ENCODE measurements at places on chromosomes 12 and 14.

DNA sequence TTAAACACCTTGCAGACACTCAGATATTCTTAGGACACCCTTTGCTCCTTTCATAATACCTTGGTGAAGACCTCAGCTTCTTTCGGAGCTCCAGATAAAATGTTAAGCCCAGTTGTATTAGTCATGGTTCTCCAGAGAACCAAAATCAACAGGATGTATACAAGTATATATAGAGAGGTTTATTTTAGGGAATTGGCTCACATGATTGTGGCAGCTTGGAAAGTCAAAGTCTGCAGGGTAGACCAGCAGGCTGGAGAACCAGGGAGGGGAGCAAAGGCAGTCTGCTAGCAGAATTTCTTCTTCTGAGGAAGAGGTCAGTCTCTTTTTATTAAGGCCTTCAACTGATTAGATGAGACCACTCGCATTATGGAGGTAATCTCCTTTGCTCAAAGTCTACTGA, 6.9 kb upstream of the IGF1 start:
- no peak for DNase-seq

- no peak for DNase-seq
Measured at GRCh38 chr12:27906658-27907473, 65.7 kb downstream of the PTHLH start.

DNA sequence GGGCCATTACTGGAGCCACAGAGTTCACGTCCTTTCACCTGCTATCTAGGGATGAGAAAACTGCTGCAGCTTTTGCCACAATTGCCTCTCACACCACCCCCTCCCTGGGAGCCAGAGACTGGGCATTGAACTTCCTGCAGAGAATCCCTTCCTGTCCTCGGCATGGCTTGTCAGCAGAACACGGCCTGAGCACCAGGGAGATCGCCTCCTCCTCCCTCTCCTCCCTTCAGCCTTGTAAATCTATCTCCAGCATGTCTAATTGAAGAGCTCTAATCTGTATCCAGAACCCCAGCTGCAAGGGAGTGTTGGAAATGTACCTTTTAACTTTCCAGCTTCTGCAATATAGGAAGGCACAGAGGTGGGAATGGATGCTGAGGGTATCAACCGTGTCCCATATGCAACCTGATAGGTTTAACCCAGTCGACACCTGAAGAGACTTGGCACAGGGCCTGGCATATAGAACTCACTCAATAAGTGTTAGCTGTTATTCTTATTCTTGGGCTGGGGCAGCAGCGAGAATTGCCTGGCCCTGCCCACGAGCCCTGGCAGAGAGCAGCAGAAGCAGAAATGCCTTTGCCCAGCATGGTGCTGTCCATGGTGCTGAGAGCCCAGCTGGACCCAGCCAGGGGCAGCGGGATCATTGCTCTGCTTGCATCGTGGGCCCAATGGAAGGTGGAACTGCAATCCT, 26.8 kb downstream of the TMEM63C start:
- DNase-seq: peak; percentile 19

DNA sequence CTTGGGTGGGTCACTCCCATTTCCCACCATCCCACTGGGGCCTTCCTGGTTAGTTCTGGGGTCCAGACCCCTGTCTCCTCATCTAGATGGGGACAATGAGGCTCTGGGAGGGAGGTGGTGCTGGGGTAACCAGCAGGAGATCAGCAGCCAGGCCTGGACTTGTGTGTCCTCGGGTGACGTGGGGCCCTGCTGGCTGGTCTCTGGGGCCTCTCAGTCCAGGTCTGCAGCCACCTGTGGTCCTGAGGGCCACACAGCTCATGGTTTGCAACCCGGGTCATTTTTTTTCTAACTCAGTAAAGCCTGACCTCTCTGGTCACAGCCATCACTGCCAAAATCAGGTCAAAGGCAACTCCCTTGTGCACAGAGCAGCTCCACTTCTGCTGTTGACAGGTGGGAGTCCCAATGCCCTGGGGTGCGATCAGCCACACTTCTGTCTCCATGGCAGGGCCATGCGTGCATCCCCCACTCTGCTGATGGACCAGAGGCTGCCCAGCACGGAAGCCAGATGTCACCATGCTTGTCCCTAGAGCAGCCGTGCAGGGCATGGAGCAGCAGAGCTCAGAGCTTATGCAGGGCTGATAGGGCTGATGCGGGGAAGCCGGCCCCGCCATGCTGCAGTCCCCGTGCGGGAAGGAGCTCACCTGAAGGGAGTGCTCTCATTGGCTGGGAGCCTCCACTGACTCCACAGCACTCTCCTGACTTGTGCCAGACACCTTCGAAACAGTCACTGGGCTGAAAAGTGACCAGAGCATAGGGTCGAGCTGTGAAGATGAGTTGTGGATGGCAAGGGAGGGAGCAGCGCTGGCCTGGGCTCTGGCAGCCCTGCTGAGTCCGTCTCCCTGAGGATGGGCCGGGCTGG, 250.9 kb downstream of the ADGRD1 start:
- no peak for DNase-seq

DNA sequence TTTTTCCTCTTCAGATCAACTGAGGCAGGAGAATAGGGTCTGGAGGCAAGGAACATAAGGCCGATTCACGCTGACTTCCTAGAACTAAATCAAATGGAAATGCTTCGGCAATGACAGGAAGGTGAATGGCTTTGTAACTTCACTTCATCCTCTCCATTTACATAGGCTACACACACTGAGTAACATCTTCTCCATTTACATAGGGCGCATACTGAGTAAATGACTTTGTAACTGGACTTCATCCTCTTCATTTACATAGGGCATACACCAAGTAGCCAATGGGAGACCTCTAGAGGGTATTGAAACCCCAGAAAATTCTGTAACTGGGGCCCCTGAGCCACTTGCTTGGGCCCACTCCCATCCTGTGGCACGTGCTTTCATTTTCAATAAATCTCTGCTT, 71.0 kb upstream of the CPSF6 start:
- no peak for DNase-seq

DNA sequence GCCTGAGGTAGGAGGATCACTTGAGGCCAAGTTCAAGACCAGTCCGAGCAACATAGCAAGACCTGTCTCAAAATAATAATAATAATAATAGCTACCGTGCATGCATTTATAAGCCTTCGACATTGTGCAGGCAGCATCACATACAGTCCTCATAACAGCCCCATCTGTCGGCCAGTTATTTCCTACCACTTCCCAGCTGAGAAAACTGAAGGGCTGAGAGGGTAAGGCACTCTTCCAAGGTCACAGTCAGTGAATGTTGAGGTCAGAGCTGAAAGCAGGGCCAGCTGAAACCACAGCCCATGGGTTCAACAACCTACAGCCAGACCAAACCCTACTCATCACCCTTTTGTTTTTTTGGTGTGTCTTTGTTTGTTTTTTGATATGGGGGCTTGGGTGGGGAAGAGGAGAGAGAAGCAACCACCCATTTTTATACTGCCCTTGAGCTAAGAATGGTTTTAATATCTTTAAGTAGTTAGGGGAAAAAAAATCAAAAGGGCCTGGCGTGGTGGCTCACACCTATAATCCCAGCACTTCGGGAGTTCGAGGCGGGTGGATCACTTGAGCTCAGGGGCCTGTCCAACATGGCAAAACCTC, 16.8 kb upstream of the ITPK1 start:
- no peak for DNase-seq

DNA sequence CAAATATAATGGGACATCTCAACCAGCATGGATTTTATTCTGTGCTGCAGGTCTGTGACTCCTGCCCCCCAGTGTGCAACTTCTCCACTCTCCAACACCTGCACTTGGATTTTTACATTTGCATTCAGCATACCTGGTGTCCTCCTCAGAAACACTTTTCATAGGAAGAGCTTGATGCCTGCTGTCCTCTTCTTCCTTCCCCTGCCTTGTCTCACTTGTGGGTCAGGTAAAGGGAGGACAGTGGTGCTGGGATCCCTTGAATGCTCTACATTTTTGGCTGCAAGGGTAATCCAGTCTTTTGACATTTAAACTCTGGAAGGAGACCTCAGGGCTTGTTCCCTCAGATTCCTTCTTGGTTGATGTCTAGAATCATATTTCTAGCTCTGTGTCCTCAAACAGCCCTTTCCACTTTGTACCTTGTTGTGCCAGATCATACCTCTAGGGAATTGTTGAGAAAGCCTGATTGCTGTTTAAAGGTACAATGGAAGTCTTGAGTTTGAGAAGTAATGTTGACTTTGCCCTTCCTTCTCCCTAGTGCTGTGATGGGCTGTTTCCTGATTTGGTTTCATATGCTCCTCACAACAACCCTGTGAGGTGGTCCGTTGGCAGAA, 12.6 kb downstream of the UBE3B start:
- DNase-seq: no peak

DNA sequence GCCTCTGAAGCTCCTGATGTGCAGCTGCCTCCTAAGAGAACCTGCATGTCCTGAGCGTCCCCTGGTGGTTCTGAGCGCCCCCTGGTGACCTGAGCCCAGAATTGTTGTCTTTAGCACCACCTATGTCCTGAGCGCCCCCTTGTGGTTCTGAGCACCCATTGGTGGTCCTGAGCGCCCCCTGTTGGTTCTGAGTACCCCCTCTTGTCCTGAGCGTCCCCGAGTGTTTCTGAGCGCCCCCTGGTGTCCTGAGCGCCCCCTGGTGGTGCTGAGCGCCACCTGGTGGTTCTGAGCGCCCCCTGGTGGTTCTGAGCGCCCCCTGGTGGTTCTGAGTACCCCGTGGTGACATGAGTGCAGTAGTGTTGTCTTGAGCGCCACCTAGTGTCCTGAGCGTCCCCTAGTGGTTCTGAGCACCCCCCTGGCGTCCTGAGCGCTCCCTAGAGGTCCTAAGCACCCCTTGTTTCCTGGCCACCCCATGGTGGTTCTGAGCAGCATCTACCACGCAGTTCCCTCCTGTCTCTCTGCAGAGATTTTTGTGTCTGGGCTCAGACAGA, 782.5 kb downstream of the TMEM121 start:
- peak; percentile 46 for DNase-seq

- DNase-seq: no peak
Measured at GRCh38 chr12:117028254-117028653, 71.0 kb downstream of the TESC start.

DNA sequence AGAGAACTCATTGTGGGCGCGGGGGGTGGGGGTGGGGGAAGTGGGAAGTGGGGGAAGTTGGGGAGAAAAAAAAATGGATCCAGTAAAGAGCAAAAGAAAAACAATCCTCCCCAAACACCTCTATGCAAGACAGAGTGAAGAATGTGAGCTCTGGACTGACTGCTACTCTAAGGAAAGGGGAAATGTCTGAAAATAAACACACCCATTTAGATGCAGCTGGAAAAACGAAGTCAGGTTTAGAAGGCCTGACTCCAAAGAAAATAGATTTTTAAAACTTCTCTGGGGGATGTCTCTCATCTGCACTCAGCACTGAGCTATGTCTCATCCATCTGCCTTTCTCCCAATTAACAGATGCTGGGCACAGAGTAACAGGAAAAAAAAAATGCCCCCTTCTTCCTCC, 904.4 kb downstream of the GALC start:
- DNase-seq: no peak

GRCh38 chr12:109295764-109296425, 13.2 kb downstream of the FOXN4 start:
- no peak for DNase-seq

DNA sequence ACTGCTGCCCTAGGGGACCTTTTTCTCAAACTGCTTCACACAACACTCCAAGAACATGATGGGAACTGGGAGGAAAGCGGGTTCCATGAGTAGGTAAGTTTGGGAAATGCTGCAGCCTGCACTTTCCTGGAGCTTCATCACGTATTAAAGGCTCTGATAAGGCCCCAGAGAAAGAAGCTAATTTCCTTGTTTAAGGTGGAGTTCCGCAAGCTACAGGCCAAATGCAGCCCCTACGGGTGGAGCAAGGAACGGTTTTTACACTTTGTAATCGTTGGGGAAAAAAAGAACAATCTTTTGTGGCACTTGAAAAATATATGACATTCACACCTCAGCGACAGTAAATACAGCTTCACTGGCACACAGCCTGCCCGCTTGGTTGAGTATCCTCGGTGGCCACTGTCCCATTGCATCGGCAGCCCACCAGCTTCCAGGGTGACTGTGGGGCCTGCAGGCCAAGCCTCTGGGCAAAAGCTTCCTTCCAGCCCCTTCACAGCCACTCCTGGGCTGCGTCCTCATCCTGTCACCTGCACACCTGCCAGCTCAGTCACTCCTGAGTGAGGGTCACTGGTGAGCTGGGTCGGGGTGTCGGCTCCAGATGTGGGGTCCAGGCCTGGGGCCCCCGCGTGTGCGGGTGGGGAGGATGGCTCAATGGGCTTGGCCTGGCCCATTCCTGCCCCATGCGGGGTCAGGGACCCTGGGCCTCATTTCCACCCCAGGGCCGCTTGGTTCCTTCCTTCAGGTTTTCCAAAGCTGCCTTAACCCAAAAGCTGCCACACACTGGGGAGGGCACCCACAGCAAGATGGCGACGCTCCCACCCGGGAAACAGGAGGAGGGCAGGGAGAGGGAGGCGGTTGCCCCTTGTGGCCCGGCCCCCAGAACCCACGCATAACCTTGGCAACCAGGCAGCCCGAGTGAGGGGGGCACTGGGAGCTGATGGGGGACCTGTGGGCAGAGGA, 2.4 kb downstream of the AMN start:
- DNase-seq: no peak

- no peak for DNase-seq
Measured at GRCh38 chr12:8827551-8828256, 5.3 kb downstream of the A2ML1 start.

All from activated T-cell treated with anti-CD3 and anti-CD28 coated beads for 4 hours (primary cell).